Suppressor macrophage treated with lipopolysaccharide for 1 hour (primary cell): ENCODE measurements at places on chromosomes 6 and 20.
A peak's percentile ranks its signal among the peaks of the same experiment; 100 is the strongest.

- DNase-seq, result no peak
Observed at GRCh38 chr6:155543166-155543847, 87.7 kb upstream of the NOX3 start.

- DNase-seq, result no peak
Observed at GRCh38 chr20:38735172-38735571, 10.9 kb downstream of the SLC32A1 start.

GRCh38 chr6:81381382-81381916 is 371.0 kb downstream of the TENT5A start:
- DNase-seq, result no peak

- no peak for DNase-seq
Observed at GRCh38 chr6:128519931-128520435, 416 bp downstream of the PTPRK start.

DNA sequence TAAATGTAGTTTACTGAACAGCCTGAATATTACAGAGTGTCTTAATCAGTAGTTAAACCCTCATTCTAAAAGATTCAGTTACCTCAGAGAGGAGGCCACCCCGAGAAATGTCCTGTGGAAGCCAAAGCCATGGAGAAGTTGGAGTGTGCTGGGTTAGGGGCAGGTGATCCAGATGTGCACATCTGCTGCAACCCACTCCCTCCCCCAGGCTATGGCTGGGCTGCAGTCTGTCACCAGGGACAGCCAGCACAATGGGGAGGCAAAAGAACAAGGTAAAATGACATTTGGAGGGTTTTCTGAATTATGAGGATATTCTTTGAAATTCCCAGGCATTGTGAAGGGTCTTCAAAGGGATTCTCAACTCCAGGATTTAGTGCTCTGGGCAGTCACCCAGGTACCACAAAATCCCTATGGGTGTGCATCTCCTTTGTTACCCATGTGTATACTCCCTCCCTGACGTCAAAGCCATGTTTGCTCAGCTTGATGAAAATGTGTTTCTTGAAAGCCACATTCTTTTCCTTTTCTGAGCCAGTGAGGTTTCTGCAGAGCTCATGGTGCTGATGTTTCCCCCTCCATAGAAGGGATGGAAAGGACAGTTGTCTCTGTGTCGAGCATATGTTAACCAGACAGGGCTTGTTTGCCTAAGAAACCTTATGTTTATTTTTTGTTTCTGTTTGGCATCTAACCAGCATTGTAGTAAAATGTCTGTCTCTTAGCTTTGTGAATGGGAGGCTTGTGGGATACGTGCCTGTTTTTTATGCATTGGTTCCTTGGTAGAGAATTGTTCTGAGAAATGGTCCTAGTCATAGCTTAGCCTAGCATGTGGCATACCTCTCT is 212.3 kb upstream of the TBX18 start:
- DNase-seq, result no peak

GRCh38 chr6:96394727-96395126 is 126.9 kb upstream of the UFL1 start:
- no peak for DNase-seq

DNA sequence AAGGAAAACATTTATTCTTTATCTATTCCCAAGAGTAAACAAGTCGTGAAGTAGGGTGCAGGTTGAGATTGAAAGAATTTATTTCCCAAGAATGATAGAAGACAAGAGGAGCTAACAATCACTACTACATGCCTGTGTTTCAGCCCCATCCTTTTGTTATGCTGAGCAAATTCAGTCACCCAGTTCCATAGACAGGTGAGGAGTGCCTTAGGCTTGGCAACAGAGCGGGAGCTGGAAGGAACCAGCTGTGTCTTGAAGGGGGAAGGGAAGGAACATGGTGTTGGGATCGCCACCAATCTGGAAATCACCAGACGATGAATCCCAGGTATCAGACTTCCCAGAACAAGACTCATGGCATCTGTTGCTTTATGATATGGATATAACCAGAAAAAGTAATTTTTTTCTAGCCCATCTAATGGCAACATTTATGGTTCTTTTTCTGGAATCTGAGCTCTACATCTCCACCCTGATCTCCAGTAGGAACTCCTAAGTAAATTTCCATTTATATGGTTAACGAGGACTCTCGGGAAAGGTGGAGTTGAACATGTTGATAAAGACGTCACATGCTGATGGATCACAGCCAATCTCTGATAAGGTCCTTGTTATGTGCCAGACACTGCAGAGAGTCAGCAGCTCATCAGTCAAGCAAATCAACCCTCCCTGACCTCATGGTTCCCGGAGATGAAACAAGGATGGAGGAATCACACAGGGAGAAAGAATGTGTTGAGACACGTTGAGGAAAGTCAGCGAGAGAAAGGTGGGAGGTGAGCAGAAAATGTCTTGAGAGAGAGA is 344.9 kb downstream of the SMOC2 start:
- no peak for DNase-seq

GRCh38 chr6:27726619-27727023 is 185.6 kb downstream of the OR2B2 start:
- no peak for DNase-seq

GRCh38 chr6:16904957-16905356 is 143.7 kb upstream of the ATXN1 start:
- no peak for DNase-seq

DNA sequence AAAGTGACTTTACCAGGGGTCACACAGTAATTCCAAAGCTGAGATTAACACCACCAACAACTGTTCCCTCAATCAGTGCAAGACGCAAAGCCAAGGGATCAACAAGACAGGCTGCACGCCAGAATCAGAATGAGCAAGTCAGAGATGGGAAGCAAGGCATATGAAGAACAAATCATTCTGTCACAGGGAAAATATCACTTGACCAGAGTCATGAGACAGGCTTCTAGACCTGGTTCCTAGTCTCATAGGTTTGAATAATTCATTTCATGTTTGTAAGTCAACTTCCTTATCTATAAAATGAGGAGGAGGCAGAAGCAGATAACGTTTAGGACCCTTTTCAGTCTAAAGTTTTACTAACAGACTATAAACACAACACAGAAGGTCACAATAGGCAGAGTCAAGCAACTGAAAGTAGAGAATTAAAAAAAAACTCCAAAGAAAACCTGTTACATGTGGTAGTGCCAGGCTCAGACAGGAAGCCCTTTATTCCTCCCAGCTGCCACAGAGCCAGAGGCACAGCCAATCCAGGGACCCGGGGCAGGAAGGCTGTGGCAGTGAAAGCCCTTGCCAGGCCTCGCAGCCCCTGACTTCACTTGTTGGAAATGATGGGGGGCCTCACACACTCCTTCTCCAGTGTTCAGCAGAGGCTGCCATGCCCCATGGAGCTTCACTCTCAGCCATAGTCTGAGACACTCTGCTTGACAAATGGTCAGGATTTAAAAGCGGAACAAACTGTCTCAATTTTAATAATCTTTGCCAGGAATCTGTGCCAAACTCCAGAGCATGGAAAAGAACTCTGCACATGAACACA is 29.2 kb upstream of the DST start:
- peak; percentile 42 for DNase-seq

- peak; percentile 73 for DNase-seq
Observed at GRCh38 chr20:46119028-46119546, 973 bp downstream of the CD40 start.

DNA sequence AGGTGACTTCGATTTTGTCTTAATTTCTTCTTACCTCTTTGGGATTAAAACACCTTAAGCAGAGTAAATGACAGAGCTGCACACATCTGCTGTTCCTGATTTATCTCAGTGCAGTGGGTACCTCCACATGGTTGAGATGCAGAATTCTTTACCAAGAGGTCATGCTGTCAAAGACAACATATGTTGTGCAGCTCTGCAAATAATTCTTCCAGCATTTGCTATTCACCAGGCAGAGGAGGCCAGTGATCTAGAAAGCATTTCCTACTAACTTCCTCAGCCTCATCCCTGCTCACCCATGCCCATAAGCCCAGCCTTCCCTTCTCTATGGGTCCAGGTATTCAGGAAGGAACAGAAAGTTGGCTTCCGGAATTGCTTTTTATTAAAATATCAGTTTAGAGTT is 109.3 kb downstream of the THBS2 start:
- DNase-seq, result no peak

- no peak for DNase-seq
Observed at GRCh38 chr6:96844530-96844929, 7.3 kb upstream of the GPR63 start.

DNA sequence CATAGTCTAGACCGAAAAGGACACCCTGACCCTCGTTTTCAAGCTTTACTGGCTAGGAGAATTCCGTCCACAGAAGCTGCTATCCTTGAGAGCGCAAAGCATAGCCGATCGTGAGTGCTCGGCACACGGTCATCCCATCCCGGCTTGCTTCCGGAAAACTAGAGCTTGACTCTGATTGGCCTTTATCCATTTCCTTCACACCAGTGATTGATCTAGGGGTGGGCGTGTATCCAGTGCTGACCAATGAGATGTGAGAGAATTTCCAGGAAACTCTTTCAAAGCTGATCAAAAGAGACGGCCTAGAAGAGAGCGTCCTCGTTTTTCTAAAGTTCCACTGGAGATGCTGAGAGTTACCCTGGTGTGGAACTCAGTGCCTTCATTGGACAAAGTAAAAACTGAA is 41.0 kb upstream of the NFATC2 start:
- no peak for DNase-seq

DNA sequence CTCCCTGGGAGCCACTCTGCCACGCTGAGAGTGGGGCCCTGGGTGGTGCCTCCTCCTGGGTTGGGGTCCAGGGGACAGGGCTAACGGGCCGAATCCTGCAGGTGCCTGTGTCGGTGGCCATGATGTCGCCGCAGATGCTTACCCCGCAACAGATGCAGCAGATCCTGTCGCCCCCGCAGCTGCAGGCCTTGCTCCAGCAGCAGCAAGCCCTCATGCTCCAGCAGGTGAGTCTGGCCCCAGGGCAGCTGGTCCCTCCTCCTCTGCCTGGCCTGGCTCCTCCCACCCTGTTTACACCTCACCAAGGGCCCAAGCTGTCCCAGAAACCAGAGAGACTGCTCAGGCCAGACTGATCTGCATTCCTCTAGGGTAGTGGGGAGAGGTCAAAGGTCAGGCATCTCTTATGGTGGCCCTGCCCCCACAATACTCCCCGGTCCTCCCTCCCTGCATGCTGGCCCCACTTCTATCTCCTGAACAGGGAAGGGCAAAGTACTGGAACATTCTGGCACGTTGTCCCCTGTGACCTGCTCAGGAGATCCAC is 38.6 kb downstream of the FOXP4 start:
- DNase-seq, result no peak

- no peak for DNase-seq
Observed at GRCh38 chr6:20640181-20640580, 105.9 kb downstream of the CDKAL1 start.

GRCh38 chr6:134247231-134247833 is 70.6 kb downstream of the SGK1 start:
- DNase-seq, result peak; percentile 94

DNA sequence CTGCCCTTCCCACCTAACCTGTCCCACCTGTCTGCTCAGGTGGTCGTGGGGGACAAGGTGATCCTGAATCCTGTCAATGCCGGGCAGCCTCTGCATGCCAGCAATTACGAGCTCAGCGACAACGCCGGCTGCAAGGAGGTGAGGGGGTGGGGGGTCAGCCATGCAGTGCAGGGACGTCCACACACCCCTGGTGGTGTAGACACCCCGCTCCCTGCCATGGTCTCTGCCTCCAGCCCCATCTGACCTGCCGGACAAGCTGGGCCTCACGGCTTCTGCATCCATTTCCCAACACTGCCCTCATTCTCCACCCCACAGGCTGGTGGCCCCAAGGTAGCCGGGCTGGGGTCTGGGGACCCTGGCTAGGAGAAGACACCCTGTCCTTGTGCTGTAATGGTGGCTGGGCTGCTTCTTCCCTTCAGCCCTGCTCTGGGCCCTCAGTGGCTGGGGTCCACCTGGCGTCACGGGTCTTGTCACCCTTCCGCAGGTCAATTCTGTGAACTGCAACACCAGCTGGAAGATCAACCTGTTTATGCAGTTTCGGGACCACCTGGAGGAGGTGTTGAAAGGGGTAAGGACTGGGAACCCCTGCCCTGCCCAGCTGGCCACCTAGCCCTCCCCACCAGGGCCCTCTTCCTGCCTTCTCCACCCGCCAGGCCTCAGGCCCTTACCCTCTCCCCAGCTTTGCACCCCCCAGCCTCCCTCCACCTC is 38.0 kb downstream of the ITPR3 start:
- no peak for DNase-seq

- DNase-seq, result no peak
Observed at GRCh38 chr6:110360676-110361075, 2.5 kb upstream of the METTL24 start.

GRCh38 chr20:32004963-32005362 is 5.3 kb upstream of the CCM2L start:
- DNase-seq, result peak; percentile 34

- DNase-seq, result no peak
Observed at GRCh38 chr6:6663421-6664135, 75.1 kb downstream of the LY86 start.

GRCh38 chr6:113697632-113698410 is 159.3 kb upstream of the MARCKS start:
- DNase-seq, result peak; percentile 80

- no peak for DNase-seq
Observed at GRCh38 chr6:125392682-125393081, 90.9 kb upstream of the HDDC2 start.

DNA sequence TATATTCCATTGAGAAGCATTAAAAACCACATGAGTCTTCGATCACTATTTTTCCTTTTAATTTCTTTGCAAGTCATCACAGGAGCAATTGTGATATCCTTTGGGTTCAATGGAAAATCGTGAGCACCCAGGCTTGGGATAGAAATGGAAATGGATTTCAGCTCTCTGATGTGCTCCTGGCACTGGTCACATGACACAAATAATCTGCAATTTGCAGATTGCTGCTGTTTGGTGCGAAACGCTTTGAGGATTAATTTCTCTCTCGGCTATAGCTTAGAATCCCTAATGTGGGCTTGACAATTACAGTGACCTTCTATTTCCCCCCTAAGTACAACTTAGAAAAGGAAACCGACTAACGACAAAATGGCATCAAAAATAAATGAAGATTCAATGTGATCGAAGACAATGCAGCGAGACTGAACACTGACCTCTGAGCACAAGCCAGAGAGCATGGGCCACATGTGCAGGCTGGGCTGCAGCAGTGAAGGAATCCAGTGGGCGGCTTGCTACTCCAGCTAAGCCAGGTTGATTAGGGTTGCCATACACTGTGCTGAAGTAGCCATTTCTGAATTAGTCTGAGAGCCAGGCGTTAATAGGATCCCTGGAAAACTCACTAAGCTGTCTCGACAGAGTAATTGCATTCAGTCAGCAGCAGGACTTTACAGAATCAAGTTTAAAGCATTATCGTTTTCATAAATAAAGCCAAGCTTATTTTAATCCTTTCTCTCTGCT is 301.8 kb upstream of the AGPAT4 start:
- DNase-seq, result no peak

GRCh38 chr6:131027326-131027725 is 35.7 kb downstream of the EPB41L2 start:
- no peak for DNase-seq

GRCh38 chr6:169023161-169023874 is 230.3 kb downstream of the THBS2 start:
- no peak for DNase-seq
